NT2/D1 (cell line): ENCODE measurements at places on chromosomes 4 and X.

DNA sequence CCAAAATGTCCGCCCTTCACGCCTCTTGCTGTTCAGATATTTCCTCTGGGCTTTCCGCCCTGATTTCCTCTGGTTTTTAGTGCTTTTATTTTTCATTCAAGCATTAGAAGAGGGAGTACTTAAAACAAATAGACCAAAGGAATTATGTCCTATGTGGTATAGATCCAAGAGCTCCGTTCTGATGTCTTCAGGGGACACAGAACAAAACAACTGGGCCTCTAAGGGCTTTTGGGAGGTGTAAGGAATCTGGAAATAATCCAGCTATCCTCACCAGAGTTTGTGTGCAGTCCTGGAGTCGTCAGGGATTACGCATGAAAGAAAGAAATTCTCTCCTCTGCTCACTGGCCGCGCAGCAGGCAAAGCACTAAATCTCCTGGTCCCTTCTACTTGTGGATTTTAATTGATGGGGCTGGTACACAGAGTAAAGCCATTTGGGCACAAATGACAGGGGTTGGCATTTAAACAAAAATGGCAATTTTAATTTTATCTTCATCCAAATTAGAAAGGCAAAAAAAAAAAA, 999.2 kb downstream of the ADGRL3 start:
- DNase-seq: no peak

GRCh38 chrX:115399306-115399705, 109.8 kb downstream of the LUZP4 start:
- DNase-seq: peak; percentile 2

GRCh38 chr4:153142700-153143438, 61.4 kb upstream of the TRIM2 start:
- DNase-seq: no peak

- DNase-seq: no peak
Measured at GRCh38 chr4:106312377-106312776, 3.6 kb downstream of the TBCK start.

DNA sequence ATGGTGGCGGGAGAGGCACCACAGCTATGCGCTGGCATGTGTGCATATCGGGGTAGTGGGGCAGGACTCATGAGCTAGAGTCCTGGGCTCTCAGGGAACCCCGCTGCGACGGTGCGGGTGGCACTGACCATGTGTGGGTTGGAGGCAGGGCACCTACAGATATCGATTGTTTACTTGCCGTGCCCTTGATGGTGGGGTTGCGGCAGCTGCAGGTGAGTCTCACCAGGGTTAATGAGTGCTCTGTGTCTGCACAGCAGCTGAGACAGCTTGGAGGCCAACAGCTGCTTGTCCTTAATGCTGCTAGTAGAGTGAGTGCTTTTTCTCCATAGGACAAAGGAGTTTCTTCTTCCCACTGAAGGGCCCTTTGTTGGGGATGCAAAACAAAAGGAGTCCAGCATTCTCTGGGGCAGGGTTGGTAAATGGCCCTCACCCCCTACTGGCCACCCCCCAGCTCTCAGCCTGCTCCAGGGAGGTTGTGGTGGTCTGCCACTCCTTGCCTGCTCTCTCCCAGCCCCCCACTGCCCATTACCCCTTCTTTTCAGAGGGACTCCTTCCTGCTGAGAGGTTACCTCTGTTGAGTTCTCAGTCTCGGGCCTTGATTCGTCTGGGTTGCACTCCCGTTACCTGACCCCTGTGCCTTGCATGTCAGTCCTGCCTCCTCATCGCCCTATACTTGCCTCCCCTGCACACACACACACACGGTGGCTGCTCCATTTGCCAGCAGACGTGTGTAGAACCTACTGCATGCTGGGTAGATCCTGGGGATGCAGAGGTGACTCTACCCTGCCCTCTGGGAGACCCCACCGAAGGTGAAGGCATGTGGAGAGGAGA, 52.8 kb downstream of the TBC1D14 start:
- DNase-seq: peak; percentile 75

DNA sequence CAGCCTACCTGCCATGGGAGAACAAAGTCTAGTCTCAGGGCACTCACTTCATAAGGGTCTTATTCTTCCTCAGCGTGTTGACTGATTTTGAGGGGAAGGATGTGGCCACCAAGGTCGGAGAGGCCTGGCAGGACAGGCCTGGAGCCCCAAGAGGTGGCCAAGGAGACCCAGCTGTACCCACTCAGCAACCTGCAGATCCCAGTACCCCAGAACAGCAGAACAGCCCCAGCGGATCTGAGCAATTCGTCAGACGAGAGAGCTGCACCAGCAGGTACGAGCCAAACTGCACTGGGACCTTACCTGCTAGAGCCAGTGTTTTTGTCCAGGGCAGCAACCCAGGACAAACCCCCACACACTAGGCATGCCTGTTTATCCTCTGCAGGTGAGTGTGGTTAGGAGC, 34.3 kb downstream of the PNMA5 start:
- DNase-seq: no peak

DNA sequence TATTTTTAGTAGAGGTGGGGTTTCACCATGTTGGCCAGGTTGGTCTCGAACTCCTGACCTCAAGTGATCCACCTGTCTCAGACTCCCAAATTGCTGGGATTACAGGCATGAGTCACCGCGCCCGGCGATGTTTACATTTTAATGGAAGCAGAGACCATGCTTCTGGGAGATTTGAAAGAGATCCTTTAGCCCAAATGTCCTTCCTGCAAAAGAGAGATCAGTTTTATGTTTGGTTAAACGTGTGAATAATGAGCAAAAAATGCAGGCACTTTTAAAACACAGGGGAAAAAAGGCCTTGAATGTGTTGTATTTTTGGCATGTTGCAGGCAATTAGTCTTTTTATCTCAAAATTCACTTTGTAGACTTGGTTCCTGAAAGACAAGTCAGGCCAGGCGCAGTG, 95.8 kb upstream of the ELOVL6 start:
- DNase-seq: no peak

DNA sequence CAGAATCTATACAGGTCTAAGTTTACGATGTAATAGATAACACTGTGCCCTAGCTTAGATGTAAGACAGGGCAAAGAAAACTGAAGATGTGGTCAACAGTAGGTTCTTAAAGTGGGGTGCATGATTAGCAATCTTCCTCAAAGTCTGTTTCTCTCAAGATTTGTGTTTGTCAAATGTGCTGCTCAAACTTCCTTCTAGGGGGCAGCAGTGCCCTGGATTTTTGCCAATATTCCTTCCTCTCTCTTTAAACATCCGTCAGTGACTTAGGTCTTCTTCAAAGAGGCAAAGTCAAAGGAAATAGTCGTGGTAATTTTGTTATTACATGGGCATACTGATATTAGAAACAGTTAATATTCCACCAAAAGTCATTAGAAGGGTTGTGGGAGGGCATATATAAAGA, 4.2 kb upstream of the PDHA2 start:
- peak; percentile 30 for DNase-seq

DNA sequence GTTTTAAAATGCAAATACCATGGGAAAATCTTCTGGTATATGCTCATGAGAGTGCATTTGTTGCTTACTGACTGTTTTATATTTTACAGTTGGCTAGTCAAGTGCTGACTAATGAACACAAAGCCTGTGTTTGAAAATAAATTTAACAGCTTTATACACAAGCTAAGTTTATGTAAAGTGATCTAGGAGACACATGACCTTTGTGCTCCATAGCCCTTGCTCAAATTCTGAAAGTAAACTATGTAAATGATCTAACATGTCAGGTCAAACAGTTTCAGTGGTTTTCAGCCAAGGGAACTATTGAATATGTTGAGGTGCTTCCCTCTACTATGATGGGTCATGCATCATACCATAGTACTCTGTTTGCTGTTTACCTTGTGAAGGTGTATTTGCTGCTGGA, 36.7 kb downstream of the DIAPH2 start:
- no peak for DNase-seq

- no peak for DNase-seq
Measured at GRCh38 chr4:80196259-80196921, 913 bp upstream of the PRDM8 start.

DNA sequence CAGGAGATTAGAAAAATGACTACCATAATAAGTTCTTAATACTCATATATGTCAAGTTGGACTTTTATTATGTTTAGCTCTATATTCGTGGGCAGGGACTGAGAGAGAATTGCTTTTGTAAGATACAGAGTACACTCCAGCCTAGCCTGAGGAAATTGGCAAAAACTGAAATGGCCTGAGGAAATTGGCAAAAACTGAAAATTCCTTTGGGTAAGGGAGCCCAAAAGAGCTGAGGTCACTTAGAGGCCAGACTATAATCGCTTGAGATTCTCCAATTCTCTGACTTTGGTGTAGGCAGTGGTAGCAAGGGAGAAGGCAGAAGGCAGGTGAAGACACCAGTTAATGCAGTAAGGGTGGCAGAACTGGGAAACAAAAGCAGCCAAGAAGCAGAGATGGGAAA, 124.5 kb upstream of the HCCS start:
- no peak for DNase-seq

- DNase-seq: no peak
Measured at GRCh38 chr4:24615977-24616376, 31.6 kb upstream of the DHX15 start.

- DNase-seq: no peak
Measured at GRCh38 chr4:45199736-45200135, 473.4 kb upstream of the GNPDA2 start.

DNA sequence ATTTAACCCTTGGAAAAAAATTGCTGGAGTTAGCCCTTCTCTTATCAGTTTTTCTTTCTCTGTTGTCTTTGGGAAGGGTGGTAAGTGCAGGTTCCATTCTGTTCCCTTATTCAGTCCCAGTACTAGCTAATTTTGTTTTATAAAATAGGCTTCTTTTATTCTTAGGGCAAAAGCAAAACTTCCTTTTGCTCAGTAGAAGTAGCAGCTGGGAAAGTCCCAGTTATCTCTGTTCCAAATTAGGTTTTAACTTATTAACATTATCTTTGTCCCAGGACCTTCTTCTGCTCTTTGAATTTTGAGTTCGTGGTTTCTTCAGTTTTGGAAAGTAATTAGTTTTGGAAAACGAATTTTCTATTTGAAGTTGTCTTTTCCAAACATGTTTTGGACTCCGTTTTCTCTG, 61.1 kb downstream of the BANK1 start:
- DNase-seq: no peak

- DNase-seq: no peak
Measured at GRCh38 chr4:16126714-16127113, 42.9 kb upstream of the PROM1 start.

DNA sequence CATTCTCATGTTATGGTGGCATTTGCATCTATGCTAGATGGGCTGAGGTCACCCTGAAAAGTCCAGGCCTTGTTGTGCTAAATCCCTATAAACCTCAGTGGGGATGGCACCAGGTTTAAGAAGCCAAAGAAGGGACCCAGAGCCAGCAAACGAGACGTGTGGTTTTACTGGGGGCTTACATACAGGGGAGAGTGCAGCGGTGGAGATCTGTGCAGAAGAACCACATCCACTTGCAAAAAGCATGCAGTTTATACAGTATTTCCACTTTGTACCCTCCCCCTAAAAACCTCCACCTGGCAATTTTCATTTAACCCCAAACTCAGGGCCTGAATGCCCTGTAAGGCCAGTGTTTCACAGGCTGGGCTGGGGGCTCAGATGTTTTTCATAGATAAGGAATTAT, 134.9 kb upstream of the GATB start:
- DNase-seq: no peak

DNA sequence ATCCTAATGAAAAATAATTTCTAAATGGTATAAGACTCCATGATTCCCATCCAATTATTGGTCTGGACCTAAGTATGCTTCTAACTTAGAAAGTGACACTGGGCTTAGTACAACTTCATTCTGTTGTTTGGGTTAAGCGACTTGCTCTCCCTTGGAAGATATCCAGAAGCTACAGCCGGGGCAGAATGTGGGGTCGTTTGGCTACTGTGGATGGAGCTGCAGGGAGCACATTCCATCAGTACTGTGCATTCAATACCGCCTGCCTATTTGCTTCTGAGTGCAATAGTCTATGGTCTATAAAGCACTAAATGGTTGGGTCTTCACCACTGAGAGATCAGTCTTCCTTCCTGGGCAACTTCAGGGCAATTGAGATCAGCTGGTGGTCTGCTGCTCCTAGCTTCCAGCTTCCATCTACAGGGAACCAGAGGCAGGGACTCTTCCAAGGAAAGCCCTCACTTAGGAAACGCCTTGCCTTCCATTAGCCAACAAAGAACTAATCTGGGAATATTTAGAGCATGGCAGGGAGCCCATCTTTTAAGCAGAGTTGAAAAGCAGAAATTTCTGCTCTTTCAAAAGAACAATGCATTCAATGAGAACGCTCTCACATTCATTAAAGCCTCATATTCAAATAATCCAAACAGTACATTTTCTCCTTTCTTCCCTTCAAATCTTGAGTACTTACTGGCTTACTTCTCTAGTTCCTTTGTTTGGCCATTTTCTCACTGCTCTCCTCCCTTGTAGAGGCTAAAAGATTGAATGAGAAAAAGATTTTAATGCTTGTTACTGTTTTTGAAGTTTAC, 1049.9 kb upstream of the TENM3 start:
- peak; percentile 8 for DNase-seq

GRCh38 chrX:71540801-71541200, 7.9 kb downstream of the OGT start:
- DNase-seq: no peak

DNA sequence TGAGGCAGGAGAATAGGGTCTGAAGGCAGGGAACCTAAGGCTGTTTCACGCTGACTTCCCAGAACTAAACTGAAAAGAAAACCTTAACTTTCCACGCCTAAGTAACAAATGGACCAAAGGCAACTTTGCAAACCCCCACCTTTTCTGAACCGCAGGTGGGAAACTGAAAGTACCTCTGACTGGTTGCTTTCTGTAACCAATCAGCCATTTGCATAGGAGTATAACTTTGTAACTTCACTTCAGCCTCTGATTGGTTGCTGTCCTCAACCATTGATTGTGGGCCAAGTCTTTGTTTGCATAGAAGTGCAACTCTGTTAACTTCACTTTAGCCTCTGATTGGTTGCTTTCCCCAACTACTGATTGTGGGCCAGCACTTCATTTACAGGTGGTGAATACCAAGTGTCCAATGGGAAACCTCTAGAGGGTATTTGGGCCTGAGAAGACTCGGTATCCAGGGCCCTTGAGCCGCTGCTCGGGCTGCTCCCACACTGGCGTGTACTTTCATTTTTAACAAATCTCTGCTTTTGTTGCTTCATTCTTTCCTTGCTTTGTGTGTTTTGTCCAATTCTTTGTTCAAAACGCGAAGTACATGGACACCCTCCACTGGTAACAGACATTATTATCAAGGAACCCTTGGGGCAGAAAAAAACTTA, 121.6 kb upstream of the CBR4 start:
- DNase-seq: no peak

DNA sequence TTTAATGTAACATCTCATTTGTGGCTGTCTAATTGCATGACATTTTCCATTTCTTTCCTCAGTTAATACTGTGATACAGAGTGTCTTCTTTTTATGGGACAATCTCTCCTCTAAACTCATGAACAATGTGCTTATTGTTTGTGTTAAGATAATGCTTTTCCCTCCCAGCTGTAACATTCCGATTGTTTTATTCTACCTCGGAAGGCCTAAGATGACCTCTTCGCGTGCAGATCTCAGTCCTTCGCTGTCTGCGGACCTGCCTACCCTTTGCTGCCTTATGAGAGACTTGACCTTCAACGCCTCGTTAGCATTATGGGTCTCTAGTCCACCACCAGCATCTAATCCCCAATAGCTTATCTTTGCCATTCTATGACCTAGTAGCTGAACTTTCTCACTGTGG, 29.8 kb upstream of the ZFP42 start:
- no peak for DNase-seq
